ENCODE measurements at places on chromosomes 3 and 15.

- no peak for DNase-seq
Measured at GRCh38 chr3:55247666-55248065, 239.4 kb downstream of the WNT5A start.

GRCh38 chr15:74179101-74179841 lies 5.8 kb downstream of the ISLR start:
- no peak for DNase-seq

GRCh38 chr15:89808160-89808870 lies 6.3 kb downstream of the ANPEP start:
- DNase-seq = no peak

DNA sequence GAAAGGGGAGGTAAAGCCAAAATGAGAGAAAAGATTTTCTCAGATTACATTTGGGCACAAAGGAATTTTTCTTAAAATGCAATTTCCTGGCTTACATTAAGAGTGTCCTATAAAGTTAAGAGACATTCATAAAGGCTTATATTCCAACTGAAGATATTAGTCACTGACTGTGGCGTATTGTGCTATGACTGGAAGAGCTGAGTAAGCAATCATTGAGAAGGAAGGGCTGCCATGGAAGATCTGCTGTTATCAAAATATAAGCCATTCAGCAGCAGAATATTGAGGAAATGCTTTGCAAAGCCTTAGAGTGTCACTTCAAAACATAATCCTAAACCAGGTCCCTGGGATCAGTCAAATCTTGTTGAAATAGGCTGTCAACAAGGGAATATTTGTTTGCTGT lies 593.9 kb downstream of the TUSC7 start:
- no peak for DNase-seq

DNA sequence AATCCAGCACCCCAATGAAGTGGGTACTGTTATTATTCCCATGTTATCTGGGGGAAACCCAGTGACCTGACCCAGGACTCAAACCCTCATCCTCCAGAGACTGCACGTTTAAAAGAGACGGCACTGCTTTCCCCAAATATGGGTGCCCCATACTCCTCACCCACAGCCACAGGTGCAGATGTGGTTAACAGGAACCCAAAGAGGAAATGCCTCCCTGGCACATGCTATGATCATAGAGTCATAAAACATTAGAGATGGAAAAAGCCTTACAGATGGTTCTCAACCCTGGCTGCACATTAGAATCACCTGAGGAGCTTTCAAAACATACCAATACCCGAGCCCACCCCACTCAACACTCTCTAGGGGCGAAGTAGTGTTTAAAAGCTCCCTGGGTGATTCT lies 111.5 kb downstream of the SEMA5B start:
- no peak for DNase-seq

- DNase-seq = no peak
Measured at GRCh38 chr3:42055291-42055690, 35.9 kb upstream of the TRAK1 start.

GRCh38 chr3:57582474-57583168 lies 14.5 kb downstream of the ARF4 start:
- no peak for DNase-seq

DNA sequence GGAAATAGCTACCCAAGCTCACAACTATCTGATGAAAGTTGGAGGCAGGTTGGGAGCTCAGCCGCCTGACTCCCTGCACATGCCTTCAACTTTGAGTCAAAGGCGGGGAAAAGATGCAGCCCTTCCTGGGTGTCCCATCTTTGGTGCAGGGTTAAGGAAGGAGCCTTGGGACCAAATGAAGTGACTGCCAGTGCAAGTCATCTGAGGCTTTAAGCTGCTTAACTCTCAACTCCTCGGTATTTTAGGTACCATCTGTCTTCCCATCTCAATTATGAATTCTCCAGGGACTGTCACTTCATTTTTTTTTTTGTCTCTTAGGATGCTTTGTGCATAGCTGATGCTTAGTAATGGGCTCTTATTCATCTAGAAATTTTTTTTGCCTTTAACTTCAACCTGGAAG lies 408.8 kb upstream of the C2CD4B start:
- no peak for DNase-seq

DNA sequence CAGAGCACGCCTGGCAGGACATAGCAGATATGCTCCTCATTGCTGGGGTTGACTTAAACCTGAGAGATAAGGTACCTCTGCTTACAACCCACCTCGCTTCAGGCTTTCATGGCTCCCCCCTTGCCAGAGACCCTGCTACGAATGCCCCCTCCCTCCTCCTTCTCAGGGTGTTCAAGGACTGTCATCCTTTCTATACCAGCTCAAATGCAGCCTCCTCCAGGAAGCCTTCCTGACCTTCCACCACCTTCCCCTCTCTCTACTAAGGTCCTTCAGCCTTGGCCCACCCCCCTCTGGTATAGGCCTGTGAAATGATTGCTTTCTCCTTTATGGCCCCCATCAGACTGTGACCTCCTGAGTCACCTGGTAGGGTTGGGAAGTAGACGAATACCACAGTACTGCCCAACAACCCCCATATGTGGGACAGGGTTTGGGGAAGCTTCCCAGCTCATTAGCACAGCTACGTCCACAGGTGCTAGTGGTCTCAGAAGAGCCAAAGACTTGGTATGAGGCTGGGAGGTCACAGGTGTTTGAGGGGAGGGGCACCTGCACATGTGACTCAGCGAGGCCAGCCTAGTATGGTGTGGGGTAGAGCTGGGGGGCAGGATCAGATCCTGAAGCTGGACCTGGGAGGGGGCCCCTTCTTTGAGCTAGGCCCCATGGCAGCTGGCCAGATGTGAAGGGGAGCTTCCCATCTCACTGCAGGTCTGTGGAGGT lies 32.0 kb downstream of the ANKDD1A start:
- DNase-seq = no peak

DNA sequence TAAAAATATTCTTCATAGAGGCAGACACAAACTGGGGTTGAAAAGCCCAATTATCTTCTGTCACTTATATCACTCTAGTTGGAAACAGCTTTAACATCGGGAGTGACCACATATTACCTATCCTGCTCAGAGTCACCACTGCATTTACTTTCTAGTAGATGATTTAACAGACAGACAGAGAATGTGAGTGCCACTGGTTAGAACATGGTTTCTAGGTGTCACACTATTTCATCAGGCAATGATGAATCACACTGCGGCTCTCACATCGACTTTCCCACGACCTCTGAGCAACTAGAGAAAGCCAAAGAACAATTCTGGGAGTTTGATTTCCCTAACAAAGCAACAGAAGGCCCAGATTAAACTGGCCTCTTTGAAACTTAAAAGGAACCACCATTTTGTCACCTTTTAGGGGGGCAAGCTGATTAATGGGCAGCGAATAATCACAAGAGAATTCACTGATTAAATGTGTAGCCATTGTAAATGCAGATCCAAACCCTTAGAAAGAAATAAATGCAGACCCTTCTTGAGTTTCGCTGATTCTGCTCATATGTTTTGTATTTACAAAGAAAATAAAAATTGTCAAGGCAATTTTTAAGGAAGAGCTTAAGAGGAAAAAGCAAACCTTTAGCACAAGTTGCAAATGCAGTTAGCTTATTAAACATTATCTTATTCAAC lies 112.6 kb upstream of the KBTBD8 start:
- DNase-seq = no peak

- DNase-seq = no peak
Measured at GRCh38 chr15:60395276-60396011, 2.3 kb downstream of the ANXA2 start.

DNA sequence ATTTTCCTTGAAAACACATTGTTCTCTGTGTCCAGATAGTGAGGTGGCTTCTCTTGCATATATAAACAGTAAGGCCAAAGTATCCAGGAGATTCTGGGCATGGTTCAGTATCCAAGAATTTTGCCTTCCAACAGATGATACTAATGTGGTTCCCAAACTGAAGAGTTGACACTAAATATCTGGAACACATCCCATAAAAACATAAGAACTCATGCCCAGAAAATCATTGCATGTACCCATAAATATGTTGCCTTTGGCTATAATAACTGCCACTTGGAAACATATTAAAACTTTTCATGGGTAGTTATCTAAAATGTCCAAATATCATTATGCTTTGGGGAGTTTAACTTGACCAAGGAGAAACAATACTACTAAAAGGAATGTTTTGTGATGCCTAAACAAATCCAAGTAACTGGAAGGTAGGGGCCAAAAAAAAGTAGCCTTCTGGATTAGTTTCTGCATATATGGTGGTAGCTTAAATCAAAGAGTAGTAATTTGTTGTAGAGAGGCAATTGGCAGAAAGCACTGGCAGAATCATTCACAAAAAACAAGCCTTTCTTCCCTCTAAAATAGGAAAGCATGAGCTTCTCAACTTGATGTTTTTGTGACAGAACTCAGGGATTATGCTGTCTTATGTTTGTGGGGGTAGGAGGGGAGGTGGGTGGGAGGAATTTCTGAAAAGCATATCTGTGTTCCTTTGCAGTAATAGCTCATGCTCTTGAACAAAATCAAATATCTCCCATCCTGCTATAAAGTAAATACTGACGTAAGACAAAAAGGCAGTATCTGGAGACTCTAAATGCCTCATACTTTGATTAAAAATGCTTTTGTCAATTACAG lies 753.9 kb downstream of the TUSC7 start:
- DNase-seq = no peak

DNA sequence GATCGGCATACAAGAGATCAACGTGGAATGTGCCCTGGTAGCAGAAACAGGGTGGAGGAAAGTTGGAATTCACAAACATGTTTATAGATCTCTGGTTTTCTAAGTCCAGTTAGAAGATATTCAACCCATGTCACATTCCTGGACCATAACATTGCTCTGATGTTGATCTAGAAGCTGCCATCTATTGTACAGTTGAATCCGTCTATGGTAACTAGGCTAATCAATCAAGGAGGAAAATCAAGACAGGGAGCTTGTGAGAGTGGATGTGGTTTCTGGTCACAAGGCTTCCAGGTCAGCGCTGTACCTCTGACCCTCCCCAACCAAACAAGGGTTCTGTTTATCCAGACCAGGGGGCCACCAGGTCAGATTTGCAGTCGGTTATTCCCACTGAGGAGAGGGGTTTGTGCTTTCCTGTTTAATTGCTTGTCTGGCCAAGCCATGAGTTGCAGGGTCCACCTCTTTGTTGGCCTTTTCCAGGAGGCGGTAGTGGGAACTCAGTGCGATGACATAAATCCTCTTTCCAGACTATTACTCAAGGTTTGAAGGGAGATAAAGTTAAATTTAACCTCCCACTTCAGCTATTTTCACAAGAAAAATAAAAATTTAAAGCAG lies 130.3 kb downstream of the SLCO3A1 start:
- no peak for DNase-seq

DNA sequence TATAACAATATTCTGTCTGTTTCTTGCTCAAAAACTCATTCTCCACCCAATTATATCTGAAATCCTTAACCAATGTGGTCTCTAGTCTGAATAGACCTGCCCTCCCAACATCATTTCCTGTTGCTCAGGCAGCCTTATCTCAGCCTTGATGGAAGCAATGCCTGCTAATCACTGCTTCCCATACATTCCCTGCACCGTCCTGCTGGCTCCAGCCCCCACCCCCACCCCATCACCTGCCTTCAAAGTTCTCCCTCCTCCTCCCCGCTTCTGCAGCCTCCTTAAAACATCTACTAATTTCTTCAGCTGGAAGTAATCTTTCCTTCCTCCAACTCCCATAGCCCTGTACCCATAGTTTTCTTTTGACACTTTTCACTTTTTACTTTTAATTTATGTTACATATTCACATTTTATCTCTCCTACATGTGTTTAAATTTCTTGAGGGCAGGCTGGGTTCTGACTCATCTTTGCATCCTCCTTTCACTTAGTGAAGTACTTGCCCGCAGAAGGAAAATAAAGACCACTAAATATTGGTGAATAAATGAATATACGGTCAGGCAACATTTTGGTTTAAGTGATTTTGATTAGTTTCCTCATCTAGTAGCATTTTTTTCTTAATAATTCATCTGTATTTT lies 98.2 kb downstream of the MEIS2 start:
- no peak for DNase-seq

DNA sequence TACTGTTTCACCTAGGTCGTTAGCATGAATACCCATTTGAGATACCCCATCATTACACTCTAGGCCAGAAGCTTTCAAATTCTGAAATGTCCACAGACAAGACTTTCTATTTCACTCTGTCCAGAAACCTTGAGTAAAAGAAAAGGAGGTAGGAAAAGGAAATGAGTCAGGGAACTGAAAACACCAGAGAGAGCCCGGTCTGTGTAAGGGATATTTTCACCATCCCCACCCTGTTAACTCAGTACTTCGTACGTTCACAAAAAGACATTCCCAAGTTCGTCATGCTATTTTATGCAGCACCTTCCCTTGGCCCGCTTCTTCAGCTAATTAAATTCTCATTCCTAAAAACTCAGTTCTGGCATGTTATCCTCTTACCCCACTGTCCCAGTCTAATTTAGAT lies 89.4 kb upstream of the SOX2 start:
- no peak for DNase-seq

DNA sequence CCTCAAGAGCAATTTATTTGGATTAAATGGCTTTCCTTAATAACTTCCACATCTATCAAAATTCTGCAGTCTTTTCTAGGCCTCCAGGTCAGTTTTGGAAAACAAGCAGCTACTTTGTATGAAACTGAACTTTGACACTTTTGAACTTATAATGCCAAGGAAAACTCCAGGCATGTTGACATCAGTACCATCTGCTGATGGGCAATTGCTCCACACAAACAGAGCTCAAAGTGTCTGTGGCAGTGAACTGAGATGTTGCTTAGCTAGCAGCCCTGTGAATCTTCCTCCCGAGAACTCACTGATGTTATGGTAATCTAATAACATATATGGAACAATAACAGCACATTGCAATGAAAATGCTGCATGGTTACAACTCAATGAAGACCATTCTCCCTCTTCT lies 250.2 kb downstream of the THRB start:
- no peak for DNase-seq

GRCh38 chr15:60118626-60119025 lies 114.5 kb downstream of the FOXB1 start:
- DNase-seq = no peak

DNA sequence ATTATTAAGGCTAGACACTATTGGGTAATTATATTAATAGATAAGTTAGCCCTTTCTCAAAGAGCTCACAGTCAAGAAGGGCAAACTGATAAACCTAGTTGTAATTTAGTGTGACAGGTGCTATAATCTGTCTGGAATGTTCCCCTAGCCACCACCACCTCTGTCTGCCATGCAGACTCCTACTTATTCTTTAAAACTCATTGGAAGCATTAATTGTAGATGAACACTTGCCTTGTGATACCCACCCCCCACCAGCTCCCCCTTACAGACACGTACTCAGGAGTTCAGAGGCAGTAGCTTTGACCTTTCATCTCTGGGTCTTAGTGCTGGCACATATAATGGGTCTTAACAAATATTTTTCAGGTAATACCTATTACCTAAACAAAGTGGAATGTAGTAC lies 195.9 kb downstream of the TP63 start:
- no peak for DNase-seq

GRCh38 chr15:70420948-70421482 lies 323.3 kb upstream of the TLE3 start:
- DNase-seq = no peak

DNA sequence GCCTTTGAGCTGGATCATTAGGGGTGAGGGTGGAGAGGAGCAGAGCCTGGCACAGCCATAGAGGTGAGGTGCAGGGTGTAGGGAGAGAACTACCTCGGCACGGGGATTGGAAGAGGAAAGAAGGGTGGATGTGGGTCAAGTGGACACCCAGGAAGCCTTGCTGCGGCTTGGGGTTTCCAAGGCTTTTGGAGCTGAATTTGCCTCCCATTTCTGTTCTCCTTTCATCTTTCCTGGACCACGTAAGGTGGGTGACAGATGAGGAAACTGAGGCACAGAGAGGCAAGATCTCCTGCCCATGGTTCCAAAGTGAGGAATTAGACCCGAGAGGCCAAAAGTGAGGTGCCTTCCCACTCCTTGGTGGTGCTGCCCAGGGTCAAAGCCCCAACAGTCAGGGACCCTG lies 35.4 kb upstream of the SFMBT1 start:
- DNase-seq = no peak

- DNase-seq = no peak
Measured at GRCh38 chr3:99319450-99319849, 318.9 kb upstream of the COL8A1 start.
